M059J (cell line): ENCODE measurements at places on chromosomes 6 and 20. TPM values are rescaled to one million over a fixed set of nuclear protein-coding genes. Genes with fewer than 3 reads are reported as not detected.

The C6orf52 gene
- 0.32 and 0.44 TPM in 2 replicates for total RNA-seq

DNA sequence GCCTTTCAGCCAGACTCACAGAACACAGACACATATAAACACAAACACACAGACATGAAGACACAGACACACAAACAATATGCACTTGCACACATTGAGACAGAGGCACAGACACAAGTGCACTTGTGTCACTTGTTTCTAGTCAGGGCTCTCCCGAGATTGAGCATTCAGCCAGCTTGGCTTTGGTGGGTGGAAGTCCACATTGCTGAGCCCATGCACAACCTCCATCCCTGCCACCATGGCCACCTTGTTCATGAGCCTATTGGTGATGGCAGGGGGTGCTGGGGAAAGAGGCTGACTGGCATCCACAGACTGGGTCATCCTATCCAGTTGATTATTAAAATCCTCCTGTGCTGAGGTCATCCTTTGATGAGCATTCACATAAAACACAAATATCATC, 11.5 kb upstream of the CST7 start:
- DNase-seq: no peak

The ATXN1 gene
- 31.5 and 35.4 TPM in 2 replicates for total RNA-seq

The LBP gene
- total RNA-seq: 0.22 TPM in 1 of 2 replicates, not detected in the other
